Neural progenitor cell (in vitro differentiated cells): ENCODE measurements at places on chromosomes 5 and 9.

GRCh38 chr9:20315677-20316076 lies 306.6 kb downstream of the MLLT3 start:
- DNase-seq, result no peak

- DNase-seq, result no peak
Measured at GRCh38 chr5:61824396-61824795, 481.6 kb upstream of the KIF2A start.

GRCh38 chr5:61386045-61386800 lies 54.2 kb downstream of the ZSWIM6 start:
- DNase-seq, result peak; percentile 18

GRCh38 chr9:106799152-106799551 lies 63.8 kb upstream of the ZNF462 start:
- no peak for DNase-seq

- DNase-seq, result no peak
Measured at GRCh38 chr5:127243011-127243410, 47.6 kb upstream of the MEGF10 start.

DNA sequence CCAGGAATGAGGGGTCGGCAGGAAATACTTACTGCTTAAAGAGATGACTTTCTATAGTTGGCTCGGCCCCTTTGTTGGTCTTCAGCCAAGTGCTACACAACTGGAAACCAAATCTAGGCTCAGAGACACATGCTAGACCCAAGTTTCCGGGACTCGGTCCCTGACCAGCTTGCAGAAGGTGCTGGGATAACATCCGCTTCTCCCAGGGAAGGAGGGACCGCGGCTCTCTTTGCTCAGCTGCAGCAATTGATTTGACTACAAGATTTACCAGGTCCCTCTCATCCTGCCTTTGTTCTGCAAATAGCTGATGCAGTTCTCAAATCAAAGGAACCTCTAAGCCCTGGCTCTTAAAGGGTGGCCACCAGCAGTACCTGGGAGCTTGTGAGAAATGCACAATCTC lies 314.7 kb downstream of the MLLT3 start:
- peak; percentile 49 for DNase-seq

- DNase-seq, result peak; percentile 40
Measured at GRCh38 chr5:55438998-55439397, 95.8 kb downstream of the PLPP1 start.

DNA sequence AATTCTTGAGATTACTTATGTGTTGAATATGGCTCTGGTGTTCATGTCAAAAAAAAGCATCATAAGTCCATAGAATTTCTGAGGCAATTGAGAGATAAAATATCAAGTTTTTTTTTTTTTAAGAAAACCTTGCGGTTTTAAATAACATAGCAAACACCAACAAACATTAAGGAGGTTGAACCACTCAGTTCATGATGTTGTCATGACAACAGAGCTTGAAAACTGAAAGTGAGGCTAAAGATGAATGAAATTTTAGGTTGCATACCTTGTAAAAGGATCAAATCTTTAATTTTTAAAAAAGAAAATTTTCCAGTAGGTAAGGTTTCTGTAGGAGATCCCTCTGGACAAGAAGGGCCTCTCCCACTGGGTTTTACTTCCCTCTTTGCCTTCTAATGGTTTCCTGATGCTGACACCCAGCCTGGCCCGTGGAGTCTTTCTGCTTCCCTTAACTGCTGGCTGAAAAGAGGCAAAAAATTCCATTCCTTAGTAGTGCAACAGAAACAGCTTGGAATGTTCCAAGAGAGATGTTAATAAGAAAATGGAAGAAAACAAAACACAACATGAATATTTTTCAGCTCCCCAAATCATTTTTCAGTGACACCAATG lies 60.0 kb upstream of the FER start:
- DNase-seq, result no peak

DNA sequence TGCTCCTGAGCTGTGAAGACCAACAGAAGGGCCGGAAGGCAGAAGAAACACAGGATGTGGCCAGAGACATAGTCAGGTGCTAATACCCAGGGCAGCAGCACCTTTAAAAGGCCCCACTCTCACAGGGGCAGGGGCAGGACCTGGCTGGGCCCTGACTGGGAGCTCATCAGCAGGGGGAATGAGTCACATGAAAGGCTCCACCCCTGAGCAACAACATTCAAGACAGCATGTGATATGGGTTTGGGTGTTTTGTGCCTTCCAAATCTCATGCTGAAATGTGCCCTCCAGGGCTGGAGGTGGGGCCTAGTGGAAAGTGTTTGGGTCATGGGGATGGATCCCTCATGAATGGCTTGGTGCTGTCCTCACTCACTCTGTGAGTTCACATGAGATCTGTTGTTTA lies 181.7 kb downstream of the ERCC6L2 start:
- no peak for DNase-seq

DNA sequence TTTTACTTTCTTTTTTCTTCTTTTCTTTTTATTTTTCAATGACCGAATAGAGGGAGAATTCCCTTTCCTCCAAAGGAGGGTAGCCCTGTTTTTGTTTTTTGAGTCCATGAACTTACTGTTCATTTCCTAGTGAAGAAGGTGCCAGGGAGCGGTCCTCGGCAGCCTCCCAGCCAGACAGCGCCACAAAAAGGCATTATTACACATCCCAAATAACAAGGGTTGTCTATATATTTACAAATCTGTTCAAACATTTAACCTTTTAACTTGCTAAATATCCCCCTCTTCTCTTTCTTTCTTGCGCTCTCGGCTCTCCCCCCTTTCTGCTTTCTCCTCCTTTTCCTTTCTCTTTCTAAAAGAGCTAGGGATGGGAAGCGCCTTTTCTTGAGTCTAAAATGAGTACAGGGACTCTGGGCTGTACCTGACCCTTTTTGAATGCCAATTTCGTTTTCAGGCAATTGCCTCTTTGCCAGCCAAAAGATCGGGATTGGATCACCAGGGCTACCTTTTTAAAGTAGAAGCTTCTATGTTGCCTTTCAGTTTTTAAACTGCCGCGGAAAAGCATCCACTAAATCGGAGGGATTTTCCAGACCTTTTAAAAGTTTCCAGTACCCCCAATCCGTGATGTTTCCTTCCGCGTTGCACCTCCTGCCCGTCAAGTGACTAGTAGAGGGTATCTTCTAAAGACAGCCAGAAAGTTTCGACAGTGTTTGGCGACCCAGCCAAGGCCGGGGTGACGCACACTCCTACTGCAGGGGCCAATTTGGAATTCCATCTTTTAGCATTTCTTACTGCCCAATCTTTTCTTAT lies 125.6 kb downstream of the TMEM161B start:
- peak; percentile 45 for DNase-seq

- no peak for DNase-seq
Measured at GRCh38 chr9:97514531-97514930, 13.1 kb downstream of the TMOD1 start.

DNA sequence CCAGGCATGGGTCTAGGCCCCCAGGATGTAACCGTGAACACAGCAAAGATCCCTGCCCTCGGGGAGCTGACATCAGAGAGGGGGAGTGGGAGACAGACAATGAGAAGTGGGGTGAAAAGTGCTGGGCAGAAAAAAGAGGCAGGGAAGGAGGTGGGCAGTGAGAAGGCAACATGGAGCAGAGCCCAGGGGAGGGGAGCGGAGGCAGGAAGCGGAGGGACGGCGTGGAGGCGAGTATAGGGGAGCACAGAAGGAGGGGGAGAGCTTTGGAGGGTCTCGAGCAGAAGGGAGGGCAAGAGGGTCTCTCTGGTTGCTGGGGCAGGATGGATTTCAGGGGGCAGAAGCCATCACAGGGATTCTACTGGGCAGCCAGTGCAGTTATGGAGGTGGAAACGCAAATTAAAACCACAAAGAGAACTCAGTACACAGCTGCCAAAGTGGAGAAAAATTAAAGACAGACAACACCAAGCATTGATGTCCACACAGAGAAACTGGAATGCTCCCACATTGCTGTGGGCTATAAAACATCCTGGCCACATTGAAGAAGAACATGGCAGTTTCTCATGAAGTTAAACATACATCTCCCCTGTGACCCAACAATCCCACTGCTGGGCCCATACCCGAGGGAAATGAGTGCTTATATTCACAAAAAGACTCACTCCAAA lies 21.1 kb upstream of the LAMC3 start:
- no peak for DNase-seq

DNA sequence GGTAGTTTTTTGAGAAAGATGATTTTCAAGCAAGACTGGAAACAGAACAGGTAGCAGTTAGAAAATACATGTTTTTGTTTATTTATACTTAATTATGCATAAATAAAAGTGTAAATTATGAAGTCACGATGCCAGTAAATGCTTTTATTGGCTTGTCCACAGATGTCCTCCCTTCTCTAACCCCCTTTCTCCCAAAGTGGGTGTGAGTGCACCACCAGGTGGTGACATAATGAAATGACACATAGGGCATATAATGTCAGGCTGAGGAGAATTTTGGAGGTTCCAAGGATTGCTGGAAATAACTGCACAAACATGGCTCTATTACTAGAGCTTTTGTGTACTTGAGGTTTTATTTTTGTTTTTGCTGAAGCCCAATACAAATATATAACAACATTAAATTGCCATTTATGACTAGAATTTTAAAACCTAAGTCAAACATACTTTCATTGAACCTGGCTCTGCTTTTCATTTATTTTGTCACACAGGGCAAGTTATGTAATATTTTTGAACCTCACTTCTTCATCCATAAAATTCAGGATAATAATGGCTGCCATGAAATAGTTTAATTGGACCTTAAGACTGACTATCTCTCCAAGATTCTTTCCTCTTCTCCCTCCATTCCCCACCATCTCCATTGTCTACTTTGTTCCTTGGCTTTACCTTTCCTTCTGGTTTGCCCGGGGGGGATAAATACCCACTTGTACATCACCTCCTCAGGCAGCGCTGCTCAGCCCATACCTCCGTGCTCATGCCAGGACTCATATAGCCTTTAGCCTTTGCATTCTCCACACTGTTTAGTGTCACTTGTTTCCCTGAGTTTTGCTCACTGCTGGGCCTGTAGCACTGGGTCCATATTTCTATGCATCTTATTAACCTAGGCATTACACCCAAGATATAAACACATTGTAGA lies 168.8 kb downstream of the PDE4D start:
- DNase-seq, result peak; percentile 72

GRCh38 chr5:145157841-145158240 lies 677.3 kb downstream of the PRELID2 start:
- no peak for DNase-seq

DNA sequence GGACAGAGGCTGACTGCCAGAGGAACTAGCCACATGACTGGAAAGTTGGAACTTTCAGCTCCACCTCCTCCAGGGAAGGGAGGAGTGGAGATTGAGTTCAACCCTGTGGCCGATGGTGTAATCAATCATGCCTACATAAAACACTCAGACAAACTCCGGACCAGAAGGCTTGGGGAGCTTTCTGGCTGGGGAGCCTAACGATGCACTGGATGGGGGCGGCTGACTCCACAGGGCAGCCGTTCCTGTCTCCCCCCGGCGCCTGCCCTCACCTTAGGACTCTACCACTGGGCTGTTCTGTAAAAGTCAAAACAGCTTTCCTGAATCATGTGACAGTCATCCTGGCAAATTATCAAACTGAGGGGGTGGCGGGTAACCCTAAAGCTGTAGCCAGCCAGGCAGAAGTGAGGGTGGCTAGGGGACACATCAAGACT lies 58.0 kb downstream of the GOLM1 start:
- DNase-seq, result no peak

GRCh38 chr5:89071101-89071940 lies 188.3 kb upstream of the MEF2C start:
- DNase-seq, result no peak

DNA sequence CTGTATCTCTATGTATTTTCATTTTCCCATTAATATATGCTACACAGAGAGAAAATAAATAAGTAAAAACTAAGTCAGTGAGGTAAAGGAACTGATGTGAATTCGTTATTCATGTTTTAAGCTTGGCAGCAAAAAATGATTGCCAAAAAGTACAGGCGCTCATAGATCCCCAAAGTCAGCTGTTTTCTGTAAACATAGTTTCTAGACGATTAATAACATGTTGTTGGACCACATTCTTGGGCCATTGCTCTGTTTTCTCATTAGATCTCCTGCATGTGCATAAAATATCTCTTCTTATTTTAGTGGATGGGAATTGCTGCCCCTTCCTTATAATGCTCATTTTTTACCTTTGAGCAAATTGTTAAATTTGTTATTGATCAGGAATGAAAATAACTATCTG lies 215.2 kb downstream of the TLE1 start:
- no peak for DNase-seq

DNA sequence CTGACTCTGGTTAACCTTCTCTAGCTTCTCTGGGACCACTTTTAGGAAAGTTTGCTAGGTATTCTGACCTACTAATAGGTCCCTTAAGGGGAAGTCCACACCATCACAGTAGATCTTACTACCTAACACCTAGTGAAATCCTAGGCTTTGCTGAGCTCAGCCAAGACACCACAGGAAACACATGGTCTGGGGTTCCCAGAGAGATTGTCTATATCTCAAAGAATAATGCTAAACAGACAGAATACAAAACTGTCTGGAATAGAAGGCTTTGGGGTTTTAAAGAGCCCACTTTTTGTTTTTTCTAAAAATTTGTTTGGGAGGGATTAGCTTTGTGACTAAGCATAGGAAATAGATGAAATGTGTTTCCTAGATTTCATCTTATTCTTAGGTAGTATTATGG lies 395.1 kb downstream of the ARHGEF28 start:
- DNase-seq, result no peak

DNA sequence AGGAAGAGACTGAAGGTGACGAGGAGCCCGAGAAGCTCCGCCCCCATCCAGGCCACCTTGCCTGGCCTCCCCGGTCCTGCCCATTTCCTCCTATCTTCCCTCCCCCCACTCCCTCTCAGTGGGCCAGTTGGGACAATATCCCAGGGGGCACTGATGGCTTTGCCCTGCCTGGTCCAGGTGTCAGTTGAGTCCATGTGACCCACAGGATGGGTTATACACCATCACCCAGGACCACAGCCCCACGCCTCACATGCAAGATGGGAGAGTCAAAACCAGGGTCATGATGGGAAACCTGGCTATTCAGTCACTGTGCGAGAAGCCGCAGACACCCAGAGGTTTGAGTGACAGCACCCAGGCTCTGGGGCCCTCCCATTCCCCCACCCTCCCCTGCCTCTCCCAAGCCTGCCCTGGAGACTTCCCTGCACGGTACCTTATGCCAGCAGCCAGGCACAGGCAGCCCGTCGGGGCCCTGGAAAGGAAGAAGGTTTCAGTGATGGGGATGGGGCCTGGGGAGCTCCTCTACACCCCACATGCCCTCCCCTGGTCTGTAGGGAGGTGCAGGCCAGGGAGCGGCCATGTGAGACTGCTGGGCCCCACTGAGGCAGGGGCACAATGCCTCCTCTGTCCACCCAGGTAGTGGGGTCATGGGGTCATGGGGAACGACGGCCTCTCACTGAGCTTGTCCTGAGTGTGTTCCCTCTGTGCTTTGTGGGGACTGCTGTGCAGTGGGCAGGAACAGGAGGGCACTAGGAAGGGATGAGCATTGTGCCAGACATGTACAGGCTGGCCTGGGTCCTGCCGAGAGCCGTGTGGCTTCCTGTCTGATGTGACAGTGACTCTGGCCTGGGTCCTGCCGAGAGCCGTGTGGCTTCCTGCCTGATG lies 6.3 kb upstream of the PHYKPL start:
- DNase-seq, result no peak

DNA sequence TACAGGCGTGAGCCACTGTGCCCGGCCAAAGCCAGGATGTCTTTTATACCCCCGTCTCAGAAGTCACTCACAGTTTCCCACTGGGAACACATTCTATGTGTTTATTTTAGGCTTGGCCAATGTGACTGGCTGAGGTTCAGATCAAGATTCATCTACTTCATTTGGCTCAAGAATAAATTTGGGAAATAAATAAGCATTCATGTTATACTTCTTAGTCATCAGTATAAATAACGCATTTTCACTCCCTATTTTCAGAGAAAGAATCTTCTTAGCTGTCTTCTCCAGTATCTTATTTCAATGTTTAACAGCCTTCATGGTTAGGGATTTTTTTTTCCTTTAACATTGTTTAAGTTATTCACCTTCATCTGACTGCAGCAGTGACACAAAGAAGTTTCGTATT lies 11.8 kb downstream of the S100Z start:
- no peak for DNase-seq
